NCI-H1417 treated with DMSO at 0.1 percent for 48 hours (cell line): ENCODE measurements at places on chromosomes 3 and 15.

GRCh38 chr3:16370872-16371740, 106.1 kb downstream of the OXNAD1 start:
- DNase-seq: no peak

DNA sequence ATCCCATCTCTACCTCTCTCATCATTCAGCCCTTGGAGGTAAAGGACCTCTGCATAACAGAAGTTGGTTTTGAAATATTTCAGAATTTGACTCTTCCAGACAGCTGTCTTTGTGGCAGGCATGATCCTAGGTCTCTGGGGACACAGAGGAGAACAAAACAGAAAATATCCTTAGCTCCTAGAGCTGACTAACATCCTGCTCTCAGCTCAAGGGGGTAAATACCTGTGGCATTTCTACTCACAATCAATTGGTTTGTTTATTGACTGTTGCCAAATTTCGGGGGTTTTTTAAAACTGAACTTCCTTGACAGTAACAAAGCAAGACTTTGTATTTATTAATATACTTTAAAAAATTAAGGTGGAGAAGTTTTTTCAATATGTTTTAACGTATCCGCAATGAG, 78.8 kb downstream of the EOMES start:
- DNase-seq: no peak

- no peak for DNase-seq
Observed at GRCh38 chr3:39141171-39141995, 12.0 kb downstream of the CSRNP1 start.

GRCh38 chr3:187737006-187737367, 8.3 kb downstream of the BCL6 start:
- no peak for DNase-seq

DNA sequence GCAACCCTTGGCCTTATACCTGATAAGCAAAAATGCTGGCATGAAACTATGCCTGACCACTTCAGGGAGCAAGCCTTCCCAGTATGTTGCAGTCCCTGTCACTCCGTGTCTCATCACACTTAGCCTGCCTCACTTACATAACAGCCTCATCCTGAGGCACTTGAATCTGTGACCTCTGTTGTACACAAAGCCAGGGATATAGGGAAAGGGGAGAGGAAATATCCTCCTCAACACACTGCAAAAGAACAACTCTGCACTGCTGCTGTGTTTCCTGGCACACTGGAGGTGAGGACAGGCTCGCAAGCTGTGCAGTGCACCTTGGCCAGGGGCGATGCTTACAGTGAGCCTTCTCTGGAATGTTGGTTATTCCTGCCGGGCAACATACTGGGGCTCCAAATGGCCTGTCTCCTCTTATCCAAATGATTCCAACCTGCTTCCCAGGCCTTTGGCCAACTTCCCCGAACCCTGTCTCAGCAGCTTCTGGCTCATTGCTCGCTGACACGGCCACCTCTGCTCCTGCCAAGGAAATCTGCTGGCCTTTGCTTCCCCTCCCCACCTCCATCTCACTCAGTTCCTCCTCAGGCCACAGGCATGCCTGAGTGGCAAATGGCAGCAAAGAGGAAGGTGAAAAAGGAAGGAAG, 109.2 kb downstream of the CD47 start:
- no peak for DNase-seq

GRCh38 chr3:28682121-28682520, 333.5 kb upstream of the AZI2 start:
- no peak for DNase-seq

DNA sequence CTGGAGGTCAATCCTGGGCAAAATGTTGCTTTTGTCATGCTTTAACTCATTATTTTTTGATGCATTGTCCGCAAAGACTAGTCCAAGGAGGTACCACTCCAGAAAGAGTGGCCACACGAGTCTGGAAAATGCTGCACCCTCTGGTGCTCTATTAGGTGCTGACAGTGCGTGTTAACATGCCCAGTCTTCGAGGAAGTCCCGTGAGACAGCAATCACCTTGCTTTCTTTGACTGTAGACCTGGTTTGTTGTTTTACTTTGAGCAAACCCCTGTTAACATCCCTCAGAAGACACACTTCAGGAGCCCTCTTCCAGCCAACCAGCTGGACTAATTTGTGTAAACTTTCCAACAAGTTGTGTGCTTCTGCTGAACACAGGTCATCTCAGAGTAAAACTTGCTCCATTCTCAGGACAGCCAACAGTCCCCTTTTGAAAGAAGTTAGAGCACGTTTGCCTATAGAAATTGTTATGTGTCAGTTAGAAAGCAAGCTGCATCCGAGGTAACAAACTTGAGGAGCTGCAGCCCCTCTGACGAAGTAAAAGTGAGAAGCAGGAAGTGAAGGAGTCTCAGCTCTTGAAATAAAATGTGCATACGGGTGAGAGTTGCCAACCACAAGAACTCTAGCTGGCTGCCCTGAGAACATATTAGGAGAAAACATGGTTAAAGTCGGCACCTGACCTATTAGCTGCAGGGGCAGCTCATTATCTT, 205.0 kb downstream of the LPP start:
- no peak for DNase-seq

DNA sequence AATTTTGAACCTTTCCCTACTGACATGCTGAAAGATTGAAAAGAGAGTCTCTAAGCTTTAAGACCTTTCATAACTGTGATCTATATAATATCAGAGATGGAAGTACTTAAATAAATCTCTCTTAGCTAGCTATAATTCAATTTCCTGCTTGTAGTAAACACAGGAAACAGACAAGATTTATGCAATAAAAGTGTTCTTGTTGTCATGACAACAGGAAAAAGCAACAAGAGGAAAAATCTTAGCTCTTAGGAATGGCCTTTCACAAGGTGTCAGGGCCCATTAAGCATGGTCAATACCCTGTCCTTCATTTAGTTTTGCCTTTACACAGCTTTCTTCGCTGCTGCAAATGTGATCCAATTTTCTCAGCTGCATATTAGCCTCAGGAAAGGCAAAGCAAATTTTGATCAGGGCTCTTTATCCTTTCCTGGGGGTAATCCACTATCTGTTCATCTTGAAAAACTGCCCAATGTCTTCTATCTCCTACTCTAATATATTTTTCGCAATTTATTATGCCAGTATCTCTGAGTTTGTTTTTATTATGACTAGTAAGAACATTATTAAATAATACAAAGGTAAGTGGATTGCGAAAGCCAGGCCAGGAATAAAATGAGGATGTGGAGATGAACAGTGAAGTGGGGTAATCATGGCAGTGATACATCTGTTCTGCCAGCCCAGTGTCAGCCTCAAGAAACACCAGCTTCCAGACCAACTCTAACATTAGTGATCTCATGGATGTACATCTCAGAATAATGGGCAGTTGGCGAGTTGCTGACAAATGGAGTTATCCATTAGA, 28.7 kb downstream of the SIDT1 start:
- DNase-seq: no peak

GRCh38 chr3:69568951-69569350, 170.3 kb upstream of the MITF start:
- no peak for DNase-seq

DNA sequence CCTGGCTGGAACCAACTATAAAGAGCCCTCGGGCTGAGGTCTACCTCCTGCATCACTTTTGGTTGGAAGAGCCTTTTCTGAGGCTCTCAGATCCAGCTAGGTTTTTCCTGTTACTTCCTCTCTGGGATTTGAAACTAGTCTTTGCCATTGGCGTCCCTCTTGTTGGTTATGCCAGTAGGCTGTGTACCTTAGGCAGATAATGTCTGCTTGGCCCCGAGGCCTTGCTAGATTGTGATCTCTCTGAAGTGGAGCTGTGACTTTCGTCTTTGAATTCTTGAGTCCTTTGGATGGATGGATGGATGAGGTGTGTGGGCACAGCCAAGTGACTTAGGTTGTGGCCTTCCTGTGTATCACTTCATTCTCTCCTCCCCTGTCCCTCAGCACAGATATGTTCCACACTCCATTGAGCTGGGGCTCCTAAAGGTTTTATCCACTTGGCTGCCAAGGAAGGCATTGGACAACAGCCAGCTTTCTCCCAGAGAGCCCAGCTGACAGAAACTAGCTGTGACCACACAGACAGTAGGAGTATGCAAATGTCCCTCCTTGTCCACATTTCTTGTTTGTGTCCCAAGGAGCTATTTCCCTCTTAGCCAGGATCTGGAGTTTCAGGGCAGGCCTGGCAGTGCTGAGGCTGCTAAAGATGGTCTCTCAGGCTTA, 7.9 kb upstream of the DNAJC17 start:
- DNase-seq: no peak

DNA sequence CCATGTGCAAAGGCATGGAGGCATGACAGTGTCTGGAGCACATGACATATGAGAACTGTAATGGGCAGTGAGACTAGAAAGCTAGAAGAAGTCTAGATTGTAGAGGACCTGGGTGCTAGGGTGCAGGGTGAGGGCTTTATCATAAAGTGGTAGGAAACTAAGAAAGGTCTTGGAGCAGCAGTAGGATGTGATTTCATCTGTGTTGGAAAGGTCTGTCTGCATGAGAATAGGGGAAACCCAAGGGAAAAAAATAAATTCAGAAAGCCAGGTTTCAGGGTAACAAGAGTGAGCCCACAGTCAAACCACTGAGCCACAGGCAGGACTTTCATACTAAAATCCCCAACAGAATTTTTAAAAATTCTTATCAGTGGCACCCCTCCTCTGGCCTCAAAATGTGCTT, 54.5 kb downstream of the CCDC33 start:
- no peak for DNase-seq

DNA sequence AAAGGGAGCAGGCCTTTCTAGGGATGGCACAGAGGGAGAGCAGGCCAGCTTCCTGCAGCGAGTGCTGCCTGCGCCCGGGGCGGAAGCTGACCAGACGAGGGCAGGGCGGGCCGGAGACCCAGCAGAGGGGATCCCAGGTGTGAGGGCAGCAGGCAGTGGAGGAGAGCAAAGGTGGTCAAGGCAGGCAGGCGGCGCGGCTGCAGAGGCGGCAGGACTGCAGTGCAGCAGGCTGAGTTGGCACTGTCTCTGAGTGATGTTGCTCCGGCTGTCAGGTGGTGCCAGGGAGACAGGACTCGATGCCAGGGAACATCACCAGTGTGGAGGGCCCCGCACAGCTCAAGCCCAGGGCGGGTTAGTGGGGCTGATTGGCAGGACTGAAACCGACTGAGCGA, 22.3 kb upstream of the PLXNA1 start:
- no peak for DNase-seq

DNA sequence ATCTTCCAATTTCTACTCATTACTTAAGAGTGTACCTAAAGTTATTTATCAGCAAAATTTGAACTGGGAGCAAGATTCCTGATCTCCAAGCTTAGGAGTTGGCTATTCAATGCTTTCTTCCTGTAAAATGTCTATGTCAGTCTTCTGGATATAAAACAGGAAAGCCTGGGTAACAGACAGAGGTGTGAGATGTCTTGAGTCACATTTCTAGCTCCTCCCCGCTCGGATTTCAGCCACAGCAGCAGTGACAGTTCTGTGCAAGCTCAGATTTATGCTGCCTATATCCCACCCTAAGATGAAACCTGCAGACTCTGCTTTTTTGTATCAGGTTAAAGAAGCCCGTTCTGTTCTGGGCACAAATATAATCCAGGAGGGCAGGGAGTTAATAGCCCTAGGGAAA, 2.1 kb upstream of the ARMC8 start:
- DNase-seq: no peak

- no peak for DNase-seq
Observed at GRCh38 chr3:127652246-127652995, 20.3 kb upstream of the ABTB1 start.

DNA sequence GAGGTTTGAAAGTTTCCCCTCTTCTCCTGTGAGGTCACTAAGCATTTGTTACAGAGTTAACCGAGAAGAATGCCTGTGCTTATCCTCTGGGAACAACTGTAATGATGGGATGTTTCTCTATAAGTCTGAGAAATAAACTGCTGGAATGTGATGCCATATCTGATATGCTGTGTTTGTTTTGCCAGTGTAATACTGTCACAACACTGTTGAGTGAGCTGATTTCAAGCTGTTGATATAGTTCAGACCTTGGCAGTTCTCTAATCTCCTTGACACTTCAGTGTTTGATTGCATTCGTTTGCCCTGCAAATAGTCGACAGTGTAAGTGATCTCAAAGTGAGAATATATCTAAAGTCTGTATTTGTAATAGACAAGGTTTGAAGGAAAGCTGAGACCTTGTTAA, 73.3 kb downstream of the PTPRG start:
- DNase-seq: no peak

GRCh38 chr15:79154483-79155135, 64.0 kb upstream of the RASGRF1 start:
- no peak for DNase-seq
